Fibroblast of skin of abdomen (primary cell): ENCODE measurements at places on chromosomes 1 and 21.
A peak's percentile ranks its signal among the peaks of the same experiment; 100 is the strongest.

GRCh38 chr1:41802532-41803501, 115.9 kb downstream of the HIVEP3 start:
- no peak for DNase-seq

DNA sequence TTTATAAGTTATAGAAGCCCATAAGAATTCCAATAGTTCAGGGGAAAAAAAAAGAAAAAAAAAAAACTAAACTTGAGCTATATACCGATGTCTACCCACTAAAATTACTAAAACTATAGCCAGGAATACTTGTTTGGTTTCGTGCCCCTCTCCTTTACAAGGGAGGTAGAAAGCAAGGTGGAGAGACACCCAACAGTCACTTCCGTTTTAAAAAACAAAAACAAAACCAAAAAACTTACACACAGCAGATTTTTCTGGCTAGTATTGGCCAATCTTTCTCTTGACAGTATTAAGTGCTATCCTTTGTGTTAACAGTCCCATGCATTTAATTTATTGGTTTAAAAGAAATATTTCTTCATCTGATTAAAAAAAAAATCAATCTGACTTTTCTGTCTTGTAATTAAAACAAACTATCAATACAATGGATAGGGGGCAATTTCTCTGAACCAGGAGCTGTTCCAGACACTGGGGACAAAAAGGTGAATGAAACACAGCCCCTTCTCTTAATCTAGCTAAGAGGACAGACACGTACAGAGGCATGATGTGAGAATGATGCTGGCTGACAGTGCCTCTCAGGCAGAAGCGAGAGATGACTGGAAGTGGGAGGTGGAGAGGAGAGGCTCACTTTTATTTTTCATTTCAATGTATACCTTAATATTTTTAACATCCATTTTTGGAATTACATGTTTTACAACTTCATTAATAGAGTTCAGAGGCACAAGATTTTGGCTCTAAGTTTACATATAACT, 214.8 kb downstream of the RERE start:
- no peak for DNase-seq

GRCh38 chr1:155569988-155570592, 7.5 kb upstream of the ASH1L start:
- no peak for DNase-seq

GRCh38 chr21:38905328-38905727, 99.6 kb downstream of the ETS2 start:
- DNase-seq = no peak

DNA sequence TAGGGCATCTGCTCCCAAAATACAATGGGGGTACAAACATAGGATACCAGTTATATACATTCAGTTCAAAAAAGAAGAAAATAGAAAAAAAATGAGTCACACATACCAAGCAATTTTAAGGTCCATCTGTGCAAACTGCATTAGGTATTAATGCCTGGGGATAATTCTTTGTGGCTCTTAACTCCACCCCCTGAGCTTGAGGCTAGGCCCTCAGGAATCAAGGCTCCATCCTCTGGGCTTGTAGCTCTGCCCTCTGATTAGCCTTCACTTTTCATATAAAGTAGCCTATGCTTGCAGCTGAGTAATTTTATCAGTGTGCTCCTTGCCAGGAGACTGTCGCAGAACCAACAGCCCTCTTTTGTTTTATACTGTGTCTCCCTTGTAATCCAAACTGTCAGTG, 69.9 kb upstream of the BACE2 start:
- DNase-seq = peak; percentile 34

GRCh38 chr1:34898330-34898761, 31.1 kb downstream of the DLGAP3 start:
- DNase-seq = no peak

GRCh38 chr1:45566722-45567121, 16.1 kb downstream of the AKR1A1 start:
- DNase-seq = no peak

DNA sequence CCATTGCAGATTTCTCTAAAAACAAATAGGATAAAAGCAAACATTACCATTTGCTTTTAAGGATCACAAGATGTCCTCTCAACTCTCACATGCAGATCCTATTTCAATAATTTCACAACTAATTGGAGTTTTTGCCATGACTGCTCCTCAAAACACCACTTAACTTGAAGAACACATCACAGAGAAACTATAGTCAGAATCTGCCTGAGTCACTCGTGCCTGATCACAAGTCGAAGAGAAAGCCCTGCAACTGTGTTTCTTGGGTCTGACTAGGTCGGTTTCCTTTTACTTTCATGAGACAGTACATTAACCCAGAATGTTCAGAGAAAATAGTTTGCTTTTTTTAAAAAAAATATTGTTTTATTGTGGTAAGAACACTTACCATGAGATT, 46.3 kb upstream of the SMYD2 start:
- no peak for DNase-seq

DNA sequence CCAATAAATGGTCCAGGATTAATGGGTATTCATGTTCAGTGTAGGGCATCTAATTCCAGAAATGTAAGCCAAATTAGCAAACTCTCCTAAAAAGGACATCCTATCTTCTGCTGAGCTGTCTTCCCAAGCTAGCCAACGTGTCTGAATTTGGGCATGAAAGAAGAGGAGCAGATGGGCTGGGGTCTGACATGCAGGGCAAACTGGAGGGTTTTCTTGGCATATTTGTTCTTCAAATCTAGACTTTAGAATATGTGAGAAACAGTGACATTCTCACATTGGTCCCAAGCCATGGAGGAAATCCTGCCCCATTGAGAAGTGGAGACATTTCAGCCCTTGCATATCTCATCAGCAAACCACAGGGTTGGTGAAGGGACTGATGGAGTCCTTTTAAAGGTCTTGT, 67.2 kb downstream of the LRIG2 start:
- no peak for DNase-seq
